Ovary (tissue), 10 donors: ENCODE measurements at places on chromosomes 16 and 17. TPM values are rescaled to one million over a fixed set of nuclear protein-coding genes. Genes with fewer than 3 reads are reported as not detected.

DNA sequence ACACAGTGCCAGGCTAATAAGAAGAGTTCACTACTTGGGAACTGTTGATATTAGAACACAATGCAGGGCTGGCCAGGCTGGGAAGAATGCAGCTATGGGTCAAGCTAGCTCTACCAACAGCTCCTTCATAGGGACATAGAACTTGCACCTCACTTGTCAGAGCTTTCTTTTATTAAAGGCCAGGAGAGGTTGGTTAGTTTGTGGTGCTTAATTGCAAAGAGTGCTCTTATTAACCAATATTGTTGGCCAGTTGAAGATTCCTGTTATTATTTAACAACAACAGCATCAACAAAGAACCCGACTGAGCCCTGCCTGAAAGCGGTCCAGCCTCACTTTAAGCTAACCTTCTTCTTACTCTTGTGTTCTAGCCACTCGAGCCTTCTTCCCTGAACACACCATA, 43.4 kb upstream of the ANKFN1 start:
- no peaks in the 10 kb centered on the region for H3K4me1 ChIP-seq
- H3K4me3 ChIP-seq: no peak overlapping the region
- no peak for DNase-seq
- H3K27ac ChIP-seq: no peak overlapping the region
- H3K27me3 ChIP-seq: no peaks in the 10 kb centered on the region
- no peaks in the 10 kb centered on the region for H3K36me3 ChIP-seq

Gene SRL
- total RNA-seq: 0.78 TPM

DNA sequence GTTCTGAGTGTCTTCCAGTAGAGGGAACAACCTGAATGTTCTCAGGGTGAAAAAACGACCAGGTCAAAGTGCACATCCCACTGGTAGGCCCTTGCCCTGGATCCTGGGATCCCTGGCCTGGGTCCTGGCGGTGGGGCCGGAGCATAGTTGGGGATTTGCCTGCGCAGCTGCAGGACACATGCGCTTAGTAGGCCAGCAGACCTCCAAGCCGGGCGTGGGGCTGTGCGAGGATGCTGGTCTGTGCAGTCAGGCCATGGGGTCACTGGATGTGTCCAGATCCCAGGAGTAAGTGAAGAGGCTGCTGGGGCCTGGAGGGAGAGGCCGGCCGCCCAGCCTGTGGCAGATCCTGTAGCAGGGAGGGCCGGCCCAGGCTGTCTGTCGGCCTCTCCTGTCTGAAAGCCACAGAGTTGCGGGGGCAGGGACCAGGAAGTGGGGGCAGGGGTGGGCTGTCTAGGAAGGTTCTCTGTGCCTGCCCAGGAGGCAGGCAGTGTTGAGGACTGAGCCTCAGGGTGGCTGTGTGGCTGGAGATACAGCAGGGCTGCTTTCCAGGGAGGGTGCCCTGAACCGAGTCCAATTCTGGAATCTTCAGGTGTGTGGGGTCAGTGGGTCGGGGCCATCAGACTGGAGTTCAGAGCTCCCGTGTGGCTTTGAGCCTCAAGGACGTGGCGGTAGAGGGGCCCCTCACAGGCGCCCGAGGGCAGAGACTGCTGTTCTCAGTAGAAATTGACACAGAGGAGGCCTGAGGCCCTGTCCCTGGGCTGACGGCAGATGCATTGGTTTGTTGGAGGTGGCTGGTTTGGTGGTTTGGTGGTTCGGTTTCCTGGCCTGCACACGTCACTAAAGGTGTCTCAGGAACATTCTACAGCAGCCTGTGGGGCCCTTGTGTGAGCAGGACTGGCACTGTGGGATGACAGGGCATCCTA, 17.2 kb upstream of the NUDT16L1 start:
- no peak overlapping the region for H3K27ac ChIP-seq
- peaks cover 5% of the 10 kb centered on the region for H3K4me1 ChIP-seq
- H3K27me3 ChIP-seq: no peaks in the 10 kb centered on the region
- H3K36me3 ChIP-seq: no peaks in the 10 kb centered on the region

DNA sequence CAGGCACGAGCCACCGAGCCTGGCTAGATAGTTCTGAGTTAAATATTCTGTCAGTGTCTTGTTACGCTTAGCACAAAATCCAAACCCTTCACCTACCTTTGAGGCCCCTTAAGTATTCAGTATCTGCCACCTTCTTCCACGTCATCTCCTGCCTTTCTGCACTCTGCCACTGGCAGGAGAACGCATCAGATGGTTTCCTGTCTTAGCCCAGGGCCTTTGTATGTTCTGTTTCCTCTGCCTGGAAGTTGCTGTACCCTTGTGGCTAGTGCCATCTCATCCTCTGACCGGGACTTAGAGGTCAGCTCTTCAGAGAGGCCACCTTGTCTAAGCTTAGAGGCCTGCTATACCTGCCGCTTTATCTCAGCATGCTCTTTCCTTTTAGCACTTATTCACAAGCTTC, 67.5 kb upstream of the LGALS9 start:
- H3K27me3 ChIP-seq: no peaks in the 10 kb centered on the region
- no peaks in the 10 kb centered on the region for H3K36me3 ChIP-seq
- H3K27ac ChIP-seq: no peak overlapping the region
- no peak overlapping the region for H3K4me3 ChIP-seq
- peaks cover 7% of the 10 kb centered on the region for H3K4me1 ChIP-seq
- DNase-seq: no peak

GRCh38 chr17:47295037-47295873, 28.5 kb upstream of the EFCAB13 start:
- H3K36me3 ChIP-seq: no peaks in the 10 kb centered on the region
- peaks cover 8% of the 10 kb centered on the region for H3K4me1 ChIP-seq
- no peak overlapping the region for H3K4me3 ChIP-seq
- H3K27ac ChIP-seq: no peak overlapping the region
- H3K27me3 ChIP-seq: no peaks in the 10 kb centered on the region

Gene GPR179
- total RNA-seq: 0.05 TPM
